A549 treated with AZD2906 at 1 μM for 4 hours (cell line): ENCODE measurements at places on chromosomes 13 and 19. TPM values are rescaled to one million over a fixed set of nuclear protein-coding genes. Genes with fewer than 3 reads are reported as not detected.

Gene LIG1
- total RNA-seq = 56.3 to 64.7 TPM (median 60.6 TPM) in 5 replicates

Gene THOP1
- 83.4 to 100 TPM (median 97.1 TPM) in 5 replicates for total RNA-seq

Gene KLK4
- 0.14 to 0.17 TPM (median 0.16 TPM) in 3 of 5 replicates, not detected in the others for total RNA-seq

Gene KLK15
- not detected in 5 replicates for total RNA-seq

Gene SIRT6
- total RNA-seq = 26.8 to 40.9 TPM (median 35.5 TPM) in 5 replicates

Gene OR7D2
- total RNA-seq = 0.02 TPM in 2 of 5 replicates, not detected in the others

Gene GARIN5B
- 0.03 to 0.14 TPM (median 0.12 TPM) in 5 replicates for total RNA-seq

Gene MYH14
- 5.3 to 6.4 TPM (median 5.8 TPM) in 5 replicates for total RNA-seq

Gene PRSS57
- total RNA-seq = 0.17 to 0.18 TPM in 2 of 5 replicates, not detected in the others

Gene NECTIN2
- 71.2 to 83.6 TPM (median 79.1 TPM) in 5 replicates for total RNA-seq

Gene ELSPBP1
- total RNA-seq = not detected in 5 replicates

Gene LRG1
- 0.06 to 0.20 TPM (median 0.11 TPM) in 5 replicates for total RNA-seq

Gene ALOX5AP
- 8.5 to 11.5 TPM (median 10.1 TPM) in 5 replicates for total RNA-seq

Gene SLC7A9
- total RNA-seq = 0.13 to 0.43 TPM (median 0.31 TPM) in 5 replicates

Gene ZNF790
- 0.06 to 0.33 TPM (median 0.27 TPM) in 5 replicates for total RNA-seq

Gene MUC16
- total RNA-seq = 0.02 to 0.03 TPM (median 0.02 TPM) in 5 replicates

Gene CALR
- total RNA-seq = 477 to 541 TPM (median 511 TPM) in 5 replicates

Gene CEACAM8
- total RNA-seq = not detected in 5 replicates

Gene ZDHHC20
- total RNA-seq = 13.8 to 20.1 TPM (median 16.8 TPM) in 5 replicates

Gene PSG5
- total RNA-seq = 0.45 to 0.90 TPM (median 0.52 TPM) in 5 replicates

Gene F10
- total RNA-seq = 0.11 to 0.13 TPM in 2 of 5 replicates, not detected in the others

Gene NOVA2
- 0.77 to 1.3 TPM (median 1.3 TPM) in 5 replicates for total RNA-seq

Gene DEDD2
- total RNA-seq = 49.9 to 75.1 TPM (median 69.0 TPM) in 5 replicates

Gene OR7C1
- total RNA-seq = not detected in 5 replicates

Gene GARIN5A
- total RNA-seq = 1.4 to 2.3 TPM (median 2.0 TPM) in 5 replicates

Gene CNMD
- total RNA-seq = not detected in 5 replicates

Gene ADAMTSL5
- total RNA-seq = 2.8 to 4.2 TPM (median 3.3 TPM) in 5 replicates

Gene PLIN4
- total RNA-seq = 0.09 to 0.15 TPM (median 0.12 TPM) in 5 replicates

Gene AMER2
- not detected in 5 replicates for total RNA-seq

Gene TNFRSF19
- 2.9 to 4.4 TPM (median 3.5 TPM) in 5 replicates for total RNA-seq

Gene ITGBL1
- 0.97 to 2.0 TPM (median 1.8 TPM) in 5 replicates for total RNA-seq

Gene FFAR2
- 0.02 TPM in 1 of 5 replicates, not detected in the others for total RNA-seq

Gene UHRF1
- 44.4 to 48.8 TPM (median 44.5 TPM) in 5 replicates for total RNA-seq

Gene C19orf81
- 3.5 to 13.4 TPM (median 10.5 TPM) in 5 replicates for total RNA-seq

Gene PSMC4
- 259 to 297 TPM (median 277 TPM) in 5 replicates for total RNA-seq

Gene IGFL3
- total RNA-seq = 0.16 to 0.25 TPM (median 0.17 TPM) in 3 of 5 replicates, not detected in the others

Gene KLK14
- total RNA-seq = 0.17 to 0.61 TPM (median 0.33 TPM) in 5 replicates

Gene FCHO1
- total RNA-seq = 17.6 to 21.4 TPM (median 18.4 TPM) in 5 replicates

Gene IL11
- 9.6 to 11.2 TPM (median 10.5 TPM) in 5 replicates for total RNA-seq

Gene CBY2
- not detected in 5 replicates for total RNA-seq

Gene ATP4A
- total RNA-seq = 0.06 to 0.14 TPM (median 0.13 TPM) in 4 of 5 replicates, not detected in the other

Gene ACP7
- 0.05 to 0.10 TPM (median 0.05 TPM) in 4 of 5 replicates, not detected in the other for total RNA-seq

Gene WDR62
- total RNA-seq = 21.3 to 28.1 TPM (median 25.4 TPM) in 5 replicates

Gene GSX1
- total RNA-seq = not detected in 5 replicates

Gene ADGRE3
- total RNA-seq = not detected in 5 replicates

Gene ZNF615
- total RNA-seq = 3.1 to 4.8 TPM (median 4.0 TPM) in 5 replicates
